Activated naive CD8-positive, alpha-beta T cell treated with anti-CD3 and anti-CD28 coated beads, Interleukin-2, amount 50 U/mL, for 16 hours (primary cell): ENCODE measurements at places on chromosomes 11 and 22.

DNA sequence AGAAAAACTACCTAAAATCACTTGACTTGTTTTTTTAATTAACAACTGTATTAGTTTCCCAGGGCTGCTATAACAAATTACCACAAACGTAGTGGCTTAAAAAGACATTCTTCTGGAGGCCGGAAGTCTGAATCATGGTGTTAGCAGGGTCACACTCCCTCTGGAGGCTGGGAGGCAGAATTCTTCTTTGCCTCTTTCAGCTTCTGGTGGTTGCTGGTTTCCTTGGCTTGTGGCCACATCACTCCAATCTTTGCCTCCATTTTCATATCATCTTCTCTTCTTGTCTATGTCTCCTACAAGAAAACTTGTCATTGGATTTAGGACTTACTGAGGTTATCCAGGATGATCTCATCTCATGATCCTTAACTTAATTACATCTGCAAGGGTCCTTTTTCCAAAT is 7.4 kb upstream of the INCENP start:
- DNase-seq: no peak

GRCh38 chr22:49930596-49931412 is 12.4 kb downstream of the CRELD2 start:
- DNase-seq: no peak

DNA sequence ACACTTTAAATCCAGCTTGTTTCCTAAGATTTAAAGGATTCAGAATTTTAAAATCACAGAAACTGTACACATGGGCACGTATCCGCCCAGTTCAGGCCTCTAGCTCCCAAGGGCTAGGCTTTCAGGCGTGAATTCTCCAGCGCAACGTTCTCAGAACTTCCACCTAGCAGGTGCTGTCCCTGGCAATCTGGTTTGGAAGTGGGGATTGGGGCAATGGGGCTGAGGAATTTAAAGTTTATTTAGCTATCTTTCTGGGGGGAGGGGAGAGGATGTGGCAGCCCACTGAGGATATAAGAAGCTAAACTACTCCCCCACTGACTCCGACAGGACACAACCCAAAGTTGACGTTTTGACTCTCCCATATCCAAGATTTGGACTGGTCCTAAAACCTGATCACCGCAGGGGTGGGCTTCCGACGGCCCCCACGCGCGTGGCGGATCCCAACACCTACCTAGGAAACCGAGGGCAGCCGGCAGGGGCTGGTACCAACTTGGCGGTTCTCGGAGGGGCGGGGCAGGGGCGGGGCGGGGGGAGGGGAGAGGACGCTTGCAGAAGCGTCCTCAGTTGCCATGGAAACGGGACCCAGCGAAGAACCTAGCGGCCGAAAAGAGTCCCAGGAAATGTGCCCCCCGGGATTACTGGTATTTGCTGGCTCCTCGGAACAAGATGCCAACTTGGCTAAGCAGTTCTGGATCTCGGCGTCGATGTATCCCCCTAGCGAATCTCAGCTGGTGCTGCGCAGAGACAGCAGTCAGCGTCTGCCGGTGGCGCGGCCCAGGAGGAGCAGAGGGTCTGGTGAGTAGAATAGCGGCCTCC is at the start of gene HOATZ:
HOATZ (plus strand) TSS at position 563 of the 816 bp plus-strand sequence; CDS start at position 570, 7 bp downstream.
- DNase-seq: no peak

DNA sequence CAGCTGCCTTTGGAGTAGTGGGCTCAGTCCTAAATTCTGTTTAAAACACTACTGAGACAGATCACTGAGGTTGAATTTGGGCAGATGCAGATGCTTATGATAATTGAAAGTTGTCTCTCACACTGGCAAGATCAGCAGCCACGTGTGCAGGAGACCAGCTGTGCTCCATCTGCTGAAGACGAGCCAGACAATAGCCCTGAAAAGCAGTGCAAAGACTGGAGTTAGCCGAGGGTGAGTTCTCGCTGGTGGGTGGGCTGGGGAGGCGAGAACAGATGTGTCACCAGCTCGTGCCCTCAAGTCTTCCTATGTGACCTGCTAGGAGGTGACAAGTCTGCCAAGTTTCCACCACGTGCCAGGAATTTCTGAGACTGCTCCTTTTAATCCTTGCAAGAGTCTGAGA is 661.3 kb upstream of the B3GAT1 start:
- DNase-seq: no peak

GRCh38 chr11:68033708-68034045 is 3.2 kb downstream of the NDUFS8 start:
- no peak for DNase-seq

DNA sequence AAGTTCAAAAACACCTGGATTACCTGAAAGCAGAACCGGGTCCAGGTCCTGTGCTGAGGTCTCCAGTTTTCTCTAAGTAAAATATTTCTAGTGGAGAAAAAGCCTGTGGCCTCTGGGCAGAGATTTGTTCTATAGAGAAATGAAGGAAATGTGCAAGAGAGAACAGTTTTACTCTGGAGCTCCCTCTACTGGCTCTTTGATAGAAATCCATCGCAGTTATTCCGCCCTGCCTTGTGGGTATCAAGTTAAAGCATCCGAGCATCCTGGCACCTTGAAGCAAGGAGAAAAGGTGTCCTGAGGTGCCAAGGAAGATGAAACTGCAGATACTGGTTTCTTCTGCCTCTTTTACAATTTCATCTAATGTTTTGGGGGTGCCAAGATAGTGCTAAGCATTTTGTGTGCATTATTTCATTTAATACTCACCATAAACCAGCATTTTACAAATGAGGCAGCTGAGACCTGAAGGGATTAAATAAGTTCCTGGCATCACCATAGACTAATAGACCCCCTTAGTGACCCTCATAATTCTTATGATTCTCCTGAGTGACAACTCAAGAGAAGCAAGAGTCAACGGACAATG is 113.1 kb upstream of the HSD17B12 start:
- no peak for DNase-seq

- DNase-seq: no peak
Observed at GRCh38 chr11:111539426-111540113, 950 bp upstream of the LAYN start.

DNA sequence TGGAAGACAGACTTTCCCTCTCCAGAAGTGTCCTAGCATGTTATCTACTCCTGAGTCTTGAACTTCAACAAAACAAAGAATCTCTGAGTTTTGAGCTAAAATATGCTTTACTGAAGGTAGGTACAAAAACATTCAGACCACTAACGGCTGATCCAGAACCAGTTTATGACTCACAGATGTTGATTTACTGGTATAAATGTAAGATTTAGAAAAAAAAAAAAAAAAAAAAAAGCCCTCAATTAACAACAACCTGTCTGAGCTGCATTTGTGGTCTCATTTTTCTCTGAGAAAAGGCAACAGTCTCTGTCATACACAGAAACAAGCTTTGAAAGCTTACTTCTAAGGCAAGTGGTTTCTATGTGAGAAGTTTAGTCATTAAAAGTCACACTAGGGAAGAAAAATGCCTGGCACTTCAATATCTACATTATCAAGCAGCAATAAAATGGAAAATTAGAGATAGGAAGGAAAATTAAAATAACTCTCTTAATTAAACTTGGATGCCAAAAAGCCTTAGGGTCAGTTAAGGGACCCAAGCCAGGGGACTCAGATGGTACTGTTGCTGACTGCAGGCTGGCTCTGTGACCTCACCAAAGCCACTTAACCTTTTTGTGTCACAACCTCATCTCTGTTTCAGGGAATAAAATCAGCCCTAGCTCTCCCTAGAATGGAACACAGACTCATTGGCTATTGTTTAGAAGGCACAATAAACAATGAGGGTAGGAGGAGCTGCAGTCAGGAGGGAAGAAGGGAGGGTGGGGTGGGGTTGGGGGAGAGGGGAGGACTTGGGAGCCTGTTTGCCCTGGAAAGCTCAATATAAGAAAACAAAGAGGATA is 61.7 kb downstream of the ETS1 start:
- DNase-seq: no peak

DNA sequence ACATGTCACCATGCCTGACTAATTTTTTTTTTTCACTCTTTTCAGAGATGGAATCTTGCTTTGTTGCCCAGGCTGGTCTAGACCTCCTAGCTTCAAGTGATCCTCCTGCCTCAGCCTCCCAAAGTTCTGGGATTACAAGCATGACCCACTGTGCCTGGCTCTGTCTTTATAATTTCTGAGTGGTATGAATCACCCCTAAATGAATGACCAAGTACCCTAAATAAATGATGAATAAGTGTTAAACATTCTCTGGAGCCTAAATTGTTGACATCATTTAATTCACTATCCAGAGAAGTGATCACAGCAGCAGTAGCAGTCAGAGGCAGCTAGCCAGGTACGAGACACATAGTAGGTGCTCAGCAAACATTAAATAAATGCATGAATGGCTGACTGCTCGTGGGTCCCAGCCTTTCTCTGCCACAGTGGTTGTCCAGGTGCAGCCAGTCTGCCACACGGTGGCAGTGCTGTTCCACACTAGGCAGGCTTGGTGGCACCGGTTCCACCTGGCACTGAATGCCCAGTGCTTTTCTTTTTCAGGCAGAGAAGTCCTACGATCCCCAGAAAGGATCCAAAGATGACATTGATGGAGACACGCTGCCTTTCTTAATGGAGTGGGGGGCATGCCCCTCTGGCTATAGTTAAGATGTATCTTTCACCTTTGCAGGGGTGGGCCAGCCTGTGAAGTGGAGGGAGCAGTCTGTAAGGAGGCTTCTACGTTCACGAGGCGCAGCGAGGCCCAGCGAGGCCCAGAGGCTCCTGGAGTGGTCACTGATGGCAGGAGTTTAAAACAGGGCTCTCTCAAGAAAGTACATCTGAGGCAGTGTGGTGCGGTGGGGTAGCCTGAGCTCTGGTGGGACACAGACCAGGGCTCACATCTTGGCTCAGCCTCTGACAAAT is 8.7 kb upstream of the TTC12 start:
- peak; percentile 13 for DNase-seq

DNA sequence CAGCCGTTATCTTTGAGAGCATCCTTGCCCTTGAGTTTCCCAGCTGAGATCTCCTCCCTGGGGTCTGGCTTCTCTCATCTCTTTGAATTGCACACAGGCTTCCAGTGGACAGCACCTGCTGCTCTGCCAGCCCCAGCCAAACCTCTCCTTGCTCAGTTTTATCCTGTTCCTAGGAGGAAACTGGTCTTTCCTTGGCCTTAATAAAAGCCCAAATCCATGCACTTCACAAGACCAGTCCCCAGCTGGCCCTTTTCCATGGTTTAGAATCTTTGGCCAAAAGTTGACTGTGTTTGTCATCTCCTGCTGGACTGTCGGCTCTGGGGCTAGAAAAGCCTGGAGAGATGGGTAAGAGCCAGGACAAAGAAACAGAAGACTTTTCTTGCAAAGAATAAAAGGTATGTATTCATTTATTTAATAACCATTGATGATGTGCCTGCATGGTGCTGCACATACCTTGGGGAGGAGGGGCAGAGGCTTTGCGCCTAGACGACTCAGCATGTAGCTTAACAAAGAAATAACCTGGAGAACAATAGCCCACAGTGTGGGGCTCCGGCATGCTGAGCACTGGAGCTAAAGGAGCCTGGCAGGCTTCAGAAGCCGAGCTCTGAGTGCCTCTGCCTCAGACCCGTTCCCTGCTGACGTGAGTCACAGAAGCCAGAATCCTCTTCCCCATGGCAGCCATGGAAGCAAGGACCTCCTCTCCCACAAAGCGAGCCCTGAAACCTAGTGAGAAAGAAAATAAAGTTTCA is 319.3 kb upstream of the B3GAT1 start:
- no peak for DNase-seq

DNA sequence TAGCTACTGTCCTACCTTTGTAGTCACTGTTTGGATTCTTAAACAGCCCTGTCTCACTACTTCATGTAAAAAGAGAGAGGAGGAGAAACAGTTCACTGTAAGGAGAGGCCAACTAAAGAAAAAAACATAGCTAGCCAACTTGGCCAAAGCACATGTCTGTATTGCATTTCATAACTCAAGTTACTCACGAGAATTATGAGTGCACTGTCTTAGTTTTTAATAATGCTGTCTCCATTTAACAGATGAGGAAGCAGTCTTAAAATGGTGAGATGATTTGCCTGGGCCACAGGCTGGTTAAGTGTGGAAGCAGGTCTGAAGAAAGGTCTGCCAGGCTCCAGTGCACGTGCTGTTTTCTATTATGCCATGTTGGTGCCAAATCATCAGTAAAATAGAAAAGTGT is 104.5 kb downstream of the UVRAG start:
- no peak for DNase-seq

GRCh38 chr11:64802370-64803157 is 450 bp downstream of the MAP4K2 start:
- DNase-seq: no peak

- DNase-seq: no peak
Observed at GRCh38 chr11:128346804-128347203, 240.6 kb downstream of the ETS1 start.

DNA sequence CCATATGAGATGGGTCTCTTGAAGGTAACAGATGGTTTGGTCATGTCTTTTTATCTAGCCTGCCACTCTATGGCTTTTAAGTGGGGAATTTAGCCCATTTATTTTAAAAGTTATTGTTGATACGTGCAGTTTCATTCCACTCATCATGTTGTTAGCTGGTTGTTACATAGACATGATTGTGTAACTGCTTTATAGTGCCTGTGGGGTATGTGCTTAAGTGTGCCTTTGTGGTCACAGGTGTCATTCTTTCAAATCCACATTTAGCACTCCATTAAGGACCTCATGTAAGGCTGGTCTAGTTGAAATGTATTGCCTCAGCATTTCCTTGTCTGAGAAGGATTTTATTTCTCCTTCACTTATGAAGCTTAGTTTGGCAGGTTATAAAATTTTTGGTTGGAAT is 263.8 kb upstream of the LUZP2 start:
- DNase-seq: no peak

GRCh38 chr11:44507896-44508445 is 57.5 kb upstream of the CD82 start:
- DNase-seq: no peak

GRCh38 chr11:109062445-109062844 is 359.5 kb upstream of the C11orf87 start:
- no peak for DNase-seq

DNA sequence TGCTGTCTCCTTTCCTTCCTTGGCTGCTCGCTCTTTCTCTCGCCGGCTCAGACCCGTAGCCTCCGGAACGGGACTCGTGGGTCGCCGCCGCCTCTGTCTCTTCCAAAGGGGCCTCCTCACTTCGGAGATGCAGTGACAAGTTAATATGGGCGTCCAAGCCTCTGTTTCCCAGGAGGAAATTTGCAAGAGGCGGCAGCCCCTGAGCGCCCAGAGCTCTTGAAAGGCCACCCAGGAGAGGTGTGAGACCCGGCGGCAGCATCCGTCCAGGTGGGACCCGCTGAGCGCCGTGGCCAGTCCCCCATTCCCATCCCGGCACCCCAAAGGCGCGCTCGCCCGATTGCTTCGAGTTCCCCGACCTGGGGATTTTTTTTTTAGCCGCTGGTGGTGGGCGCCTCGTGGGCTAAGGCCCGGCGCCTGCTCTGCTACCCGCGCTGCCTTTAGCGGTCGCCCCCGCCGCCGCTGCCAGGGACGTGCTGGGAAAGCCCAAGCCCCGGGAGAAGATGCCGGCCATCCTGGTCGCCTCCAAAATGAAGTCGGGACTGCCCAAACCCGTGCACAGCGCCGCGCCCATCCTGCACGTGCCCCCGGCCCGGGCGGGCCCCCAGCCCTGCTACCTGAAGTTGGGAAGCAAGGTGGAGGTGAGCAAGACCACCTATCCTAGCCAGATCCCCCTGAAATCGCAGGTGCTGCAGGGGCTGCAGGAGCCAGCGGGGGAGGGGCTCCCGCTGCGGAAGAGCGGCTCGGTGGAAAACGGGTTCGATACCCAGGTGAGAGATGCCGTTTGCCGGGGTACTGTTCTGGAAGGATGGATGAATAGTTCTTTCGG is 772 bp downstream of the NAV2 start:
- DNase-seq: no peak
